Activated CD4-positive, alpha-beta T cell treated with anti-CD3 and anti-CD28 coated beads for 1 hour (primary cell): ENCODE measurements at places on chromosomes 2 and 18.

GRCh38 chr2:226754821-226755604, 44.6 kb downstream of the IRS1 start:
- DNase-seq = no peak

DNA sequence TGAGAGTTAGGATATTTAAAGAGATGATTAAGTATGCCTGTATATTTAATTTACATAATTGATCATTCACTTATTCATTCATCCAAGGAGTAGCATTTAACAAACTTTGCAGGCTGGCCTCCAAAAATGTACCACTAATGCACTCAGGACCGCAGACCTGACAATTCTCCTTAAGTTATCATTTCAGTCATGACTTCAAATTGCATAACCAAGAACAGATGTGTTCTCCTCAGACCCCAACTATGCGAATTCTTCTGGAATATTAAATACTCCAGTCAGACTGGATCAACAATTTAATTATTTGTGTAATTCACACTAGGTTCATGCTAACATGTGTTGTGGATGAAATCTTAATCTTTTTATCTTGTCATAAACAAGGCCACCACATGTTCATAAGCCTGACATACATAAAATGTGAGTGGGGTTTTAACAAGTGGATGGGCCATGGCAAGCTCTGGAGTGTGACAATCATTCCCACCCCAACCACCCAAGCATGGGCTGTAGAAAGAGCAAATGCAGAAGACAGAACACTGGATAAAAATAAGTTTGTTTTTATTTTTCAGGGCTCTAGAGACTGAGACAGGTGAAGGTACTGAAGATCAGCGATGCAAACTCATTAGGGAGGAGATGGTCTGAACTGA, 3.2 kb downstream of the REG1B start:
- DNase-seq = no peak

GRCh38 chr2:73994178-73994831, 9.6 kb downstream of the TET3 start:
- DNase-seq = no peak

GRCh38 chr2:71500426-71501079, 47.2 kb downstream of the DYSF start:
- no peak for DNase-seq

DNA sequence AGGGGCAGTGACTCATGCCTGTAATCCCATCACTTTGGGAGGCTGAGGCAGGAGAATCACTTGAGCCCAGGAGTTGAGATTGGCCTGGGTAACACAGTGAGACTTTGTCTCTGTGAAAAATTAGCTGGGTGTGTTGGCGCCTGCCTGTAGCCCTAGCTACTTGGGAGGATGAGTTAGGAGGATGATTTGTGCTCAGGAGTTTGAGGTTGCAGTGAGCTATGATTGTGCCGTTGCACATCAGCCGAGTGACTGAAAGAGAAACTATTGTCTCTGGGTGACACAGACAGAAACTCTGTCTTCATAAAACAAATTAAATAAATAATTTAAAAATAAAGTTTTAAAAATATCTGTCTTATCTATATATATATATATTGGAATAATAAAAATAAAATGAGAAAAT, 1844.6 kb upstream of the PIK3C3 start:
- DNase-seq = no peak

GRCh38 chr2:875687-876615, 74.7 kb upstream of the SNTG2 start:
- no peak for DNase-seq

DNA sequence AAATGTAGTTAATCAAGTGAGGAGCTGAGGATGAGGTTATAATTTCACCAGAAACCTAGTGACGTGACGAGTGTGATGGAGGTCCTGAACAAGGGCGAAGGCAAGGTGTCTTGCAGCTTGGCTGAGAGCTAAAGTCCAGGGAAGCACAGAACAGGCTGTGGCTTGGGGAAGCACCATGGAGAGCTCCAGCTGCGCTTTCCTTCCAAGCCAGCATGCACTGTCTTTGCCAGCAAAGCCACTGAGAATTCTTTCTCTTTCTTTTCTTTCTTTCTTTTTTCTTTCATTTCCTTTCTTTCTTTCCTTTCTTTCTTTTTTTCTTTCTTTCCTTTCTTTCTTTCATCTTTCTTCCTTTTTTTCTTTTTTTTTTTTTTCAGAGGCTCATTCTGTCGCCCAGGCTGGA, 239.3 kb downstream of the FBXO15 start:
- no peak for DNase-seq

DNA sequence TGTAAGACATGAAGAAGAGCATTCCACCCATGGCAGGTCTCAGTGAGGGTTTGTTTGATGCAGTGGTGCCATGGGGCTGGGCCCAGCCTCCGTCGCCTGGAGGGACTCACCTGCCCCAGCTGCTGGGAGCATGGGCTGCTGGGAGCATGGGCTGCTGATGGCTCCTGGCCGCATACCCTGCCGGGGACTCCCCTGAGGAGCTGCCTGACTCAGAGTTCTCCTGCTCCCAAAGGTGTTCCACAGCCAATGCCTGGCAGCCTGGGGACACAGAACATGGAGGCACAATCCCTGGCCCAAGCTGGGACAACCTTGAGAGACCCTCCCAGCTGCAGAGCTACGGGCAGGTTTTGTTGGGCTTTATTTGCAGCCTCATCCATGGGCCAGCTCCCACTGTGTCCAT, 108.4 kb downstream of the COPS8 start:
- DNase-seq = no peak

GRCh38 chr2:74383254-74383653, 3.1 kb upstream of the DCTN1 start:
- no peak for DNase-seq

DNA sequence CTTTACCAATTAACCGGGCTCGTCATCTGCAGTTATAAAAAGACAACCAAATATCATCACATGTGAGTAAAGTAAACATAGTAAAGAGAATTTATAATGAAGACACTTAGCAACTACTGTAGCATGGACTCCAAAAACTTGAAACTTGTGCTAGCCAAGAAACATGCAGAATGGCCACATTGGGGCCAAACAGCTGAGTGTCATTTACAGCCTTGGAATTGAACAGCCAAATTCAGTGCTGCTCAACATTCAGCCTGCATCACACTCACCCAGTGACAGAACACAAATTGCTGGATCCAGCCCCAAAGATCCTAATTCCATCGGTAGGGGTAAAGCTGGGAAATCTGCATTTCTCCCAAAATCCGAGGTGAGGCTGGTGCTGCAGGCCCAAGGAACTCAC, 224.8 kb upstream of the GYPC start:
- no peak for DNase-seq

GRCh38 chr18:36461551-36461987, 164.1 kb downstream of the FHOD3 start:
- no peak for DNase-seq

DNA sequence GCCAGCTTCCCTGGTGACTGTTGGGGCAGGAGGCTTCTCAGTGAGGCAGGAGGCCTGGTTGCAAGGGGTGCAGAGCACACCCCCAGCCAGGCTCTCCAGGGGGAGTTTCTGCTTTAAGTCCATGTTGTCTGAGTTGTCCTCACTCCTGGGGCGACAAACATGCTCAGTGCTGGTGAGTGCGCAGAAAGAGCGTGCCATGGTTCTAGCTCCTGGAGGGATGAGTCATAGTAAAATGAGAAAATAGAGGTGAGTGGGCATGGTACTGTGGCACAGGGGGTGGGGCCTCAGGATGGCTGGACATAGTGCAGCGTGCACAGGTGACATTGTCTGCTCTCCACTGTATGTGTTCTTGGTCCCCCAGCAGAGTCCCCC, 457.2 kb upstream of the HS6ST1 start:
- no peak for DNase-seq

DNA sequence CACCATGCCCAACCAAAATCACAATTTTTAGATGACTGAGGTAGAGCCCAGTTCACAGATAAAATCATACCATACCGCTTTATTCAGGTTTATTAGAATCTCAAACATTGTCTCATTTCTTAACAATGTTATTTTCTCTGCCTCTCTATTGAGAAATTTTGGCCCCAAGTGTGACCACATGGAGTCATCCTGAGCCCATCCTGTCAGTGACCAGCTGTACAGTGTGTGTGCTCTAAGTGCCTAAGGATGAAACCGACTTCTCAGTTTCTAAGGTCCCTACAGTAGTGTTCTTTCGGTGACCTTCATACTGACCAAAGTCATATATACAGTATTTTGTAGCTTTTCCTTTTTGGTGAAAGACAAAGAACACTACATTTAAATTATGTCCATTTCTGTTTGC, 123.7 kb upstream of the MSTN start:
- no peak for DNase-seq

DNA sequence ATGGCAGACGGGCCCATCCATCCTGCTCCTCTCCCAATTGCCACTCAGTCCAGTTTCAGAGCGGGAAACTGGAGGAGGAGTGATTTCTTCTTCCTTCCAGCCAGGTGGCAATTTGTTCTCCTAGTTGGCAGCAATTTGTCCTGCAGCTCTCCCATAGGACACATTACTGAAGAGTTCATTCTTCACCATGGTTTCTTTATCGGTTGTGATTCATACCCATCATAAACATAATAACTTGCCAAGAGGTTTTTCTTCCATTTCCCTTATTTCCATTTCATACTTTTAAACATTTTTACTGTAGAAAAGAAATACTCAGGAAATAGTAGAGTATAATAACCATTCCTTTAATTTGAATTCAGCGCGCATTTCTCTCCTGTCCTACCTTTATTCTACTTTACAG, 377.9 kb upstream of the RAB12 start:
- DNase-seq = no peak

DNA sequence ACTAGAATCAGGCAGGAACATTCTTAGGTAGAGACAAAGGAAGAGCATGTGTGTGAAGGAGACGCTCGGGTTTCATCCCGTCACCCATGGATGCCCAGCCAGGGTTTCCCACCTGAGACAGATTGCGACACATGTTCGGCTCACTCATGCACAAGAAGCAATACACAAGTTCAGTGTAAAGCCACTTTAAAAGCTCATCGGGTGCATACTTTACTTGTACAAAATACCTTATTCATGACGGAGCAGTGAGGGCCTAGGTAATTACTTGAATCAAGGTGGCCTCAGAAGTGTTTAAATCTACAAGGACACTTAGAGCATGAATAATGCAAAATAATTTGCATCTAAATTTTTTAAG, 42.0 kb downstream of the ZEB2 start:
- DNase-seq = no peak

DNA sequence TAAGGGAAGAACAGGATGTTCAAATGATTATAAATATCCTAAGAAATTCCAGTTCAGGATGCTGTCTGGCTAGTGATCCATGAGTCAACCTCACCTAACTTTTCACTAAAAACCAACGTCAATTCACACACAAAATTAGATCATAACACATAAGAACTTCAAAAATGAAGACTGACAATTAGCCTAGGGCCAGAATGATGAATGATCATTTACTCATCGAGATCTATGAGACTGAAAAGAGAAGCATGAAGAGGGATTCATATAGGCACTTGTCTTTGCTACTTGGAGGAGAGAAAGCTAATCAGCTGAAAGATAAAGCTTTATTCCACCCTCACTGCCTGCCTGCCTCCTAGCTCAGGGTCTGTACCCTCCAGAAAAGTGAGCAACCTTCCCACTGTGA, 29.8 kb downstream of the ADD2 start:
- no peak for DNase-seq

DNA sequence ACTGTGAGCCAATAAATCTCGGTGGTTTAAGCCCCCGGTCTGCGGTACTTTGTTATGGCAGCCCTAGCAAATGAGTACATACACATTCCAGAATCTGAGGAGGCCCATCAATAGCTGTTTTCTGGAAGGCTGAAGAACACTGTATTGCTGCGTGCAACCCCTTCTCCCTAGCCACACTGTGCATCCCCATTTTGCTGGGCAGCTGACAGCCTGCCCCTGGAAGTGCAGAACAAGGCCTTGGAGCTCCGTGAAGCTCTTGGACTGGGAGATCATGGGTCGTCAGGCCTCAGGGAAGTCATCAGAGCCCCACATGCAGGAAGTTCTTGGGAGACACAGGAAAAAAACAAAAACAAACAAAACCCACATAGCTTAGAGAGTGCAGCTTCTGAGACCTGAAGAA, 90.6 kb upstream of the ST6GAL2 start:
- DNase-seq = no peak

DNA sequence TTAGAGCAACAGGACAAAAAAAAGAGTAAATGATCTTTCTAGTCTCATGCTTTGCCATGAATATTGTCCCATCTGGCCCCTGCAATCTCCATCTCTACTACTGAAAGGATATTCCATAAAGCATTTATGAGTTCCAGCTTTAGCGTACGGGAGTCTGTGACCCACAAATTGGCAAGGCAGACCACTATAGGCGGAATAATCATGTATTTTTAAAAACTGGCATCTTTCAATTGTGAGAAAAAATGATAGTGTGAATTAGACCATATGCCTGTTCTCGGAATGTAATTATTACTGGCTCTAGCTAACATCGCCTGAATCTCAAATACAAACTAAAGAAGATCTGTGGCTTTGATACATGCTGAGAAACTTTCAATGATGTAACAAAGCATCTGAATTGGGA, 738.1 kb upstream of the NXPH2 start:
- no peak for DNase-seq

DNA sequence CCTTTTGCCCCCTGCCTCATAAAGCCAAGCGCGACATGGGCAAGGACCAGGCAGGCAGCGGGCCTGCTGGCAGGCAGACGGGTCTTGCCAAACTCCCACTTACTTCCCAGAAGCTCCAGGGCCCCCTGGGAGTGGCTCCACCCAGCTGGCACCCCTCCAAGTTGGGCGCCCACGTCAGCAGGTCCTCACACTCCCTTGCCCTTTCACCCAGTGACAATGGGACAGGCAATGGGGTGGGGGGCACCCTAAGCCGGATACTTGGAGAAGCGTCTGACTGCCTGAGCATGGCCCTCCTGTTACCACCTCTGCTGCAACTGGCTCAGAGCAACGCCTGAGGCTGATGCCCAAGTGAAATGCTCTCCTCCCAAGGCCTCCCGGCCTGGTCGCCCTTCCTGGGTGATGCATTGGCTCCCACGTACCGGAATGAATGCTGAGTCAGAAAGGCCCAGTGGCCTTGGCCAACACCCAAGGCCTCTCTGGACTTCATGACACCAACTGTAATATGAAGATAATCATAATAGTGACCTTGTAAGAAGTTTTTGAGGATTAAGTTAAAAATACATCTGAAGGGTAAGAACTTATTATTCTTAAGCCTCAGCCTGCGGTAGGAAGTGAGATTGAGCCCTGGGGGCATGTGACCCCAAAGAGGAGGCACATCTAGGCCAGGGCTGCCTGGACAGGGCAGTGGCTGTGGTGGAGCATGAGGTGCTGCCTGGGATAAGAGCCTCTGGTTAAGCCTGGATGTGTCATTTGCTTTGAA, 31.6 kb downstream of the KCNK3 start:
- DNase-seq = no peak

DNA sequence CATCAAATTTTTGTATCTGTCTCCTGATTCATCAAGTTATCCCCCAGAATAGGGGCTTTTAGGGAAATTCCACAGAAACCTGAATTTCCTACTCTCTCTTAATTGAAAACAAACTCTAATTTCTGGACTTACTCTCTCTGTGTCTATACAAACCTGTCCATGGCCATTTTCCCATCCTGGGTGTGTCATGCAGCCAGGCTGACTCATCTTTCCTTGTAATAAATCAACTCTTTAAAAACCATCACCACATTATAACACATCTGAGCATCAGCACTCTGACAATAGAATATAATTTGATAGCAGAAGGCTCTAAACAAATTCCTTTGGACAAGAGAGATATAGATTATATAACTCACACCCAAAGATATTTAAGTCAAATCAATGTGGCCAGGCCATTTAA, 610.2 kb downstream of the DCC start:
- no peak for DNase-seq
